ENCODE measurements at places on chromosomes 3 and 15. TPM values are rescaled to one million over a fixed set of nuclear protein-coding genes. Genes with fewer than 3 reads are reported as not detected.

Gene CCDC39
- 0.62 TPM for total RNA-seq

Gene NMD3
- 72.2 TPM for total RNA-seq

Gene GOLGA6L7
- total RNA-seq = not detected

Gene HTR3D
- not detected for total RNA-seq

Gene LYSMD4
- 23.9 TPM for total RNA-seq

Gene IFT57
- total RNA-seq = 55.7 TPM

Gene PLA1A
- total RNA-seq = not detected

Gene MCF2L2
- total RNA-seq = 34.5 TPM

Gene MYEF2
- total RNA-seq = 158 TPM

Gene XYLB
- 7.3 TPM for total RNA-seq

Gene MME
- 7.2 TPM for total RNA-seq
